ENCODE measurements at places on chromosomes 12 and 14. TPM values are rescaled to one million over a fixed set of nuclear protein-coding genes. Genes with fewer than 3 reads are reported as not detected.
A peak's percentile ranks its signal among the peaks of the same experiment; 100 is the strongest.

The DAO gene
- total RNA-seq, result 0.09 TPM

The LTBP2 gene
- 10.5 TPM for total RNA-seq

The E2F7 gene
- 3.1 TPM for total RNA-seq

The PCED1B gene
- 0.22 TPM for total RNA-seq

The KSR2 gene
- total RNA-seq, result under 0.01 TPM

The ETFBKMT gene
- 3.9 TPM for total RNA-seq

The CPNE6 gene
- not detected for total RNA-seq

The OAS2 gene
- total RNA-seq, result 1.8 TPM

The RBP5 gene
- 0.49 TPM for total RNA-seq

The TMPRSS12 gene
- not detected for total RNA-seq

The TMCC3 gene
- 16.3 TPM for total RNA-seq

The PTPRR gene
- 2.0 TPM for total RNA-seq

The TAS2R13 gene
- total RNA-seq, result 1.5 TPM

- no peaks in the 10 kb centered on the region for H3K4me1 ChIP-seq
- no peaks in the 10 kb centered on the region for H3K36me3 ChIP-seq
- peaks cover 3% of the 10 kb centered on the region for H3K27me3 ChIP-seq
- no peak for DNase-seq
- H3K4me3 ChIP-seq, result no peak overlapping the region
- no peak overlapping the region for H3K27ac ChIP-seq
Measured at GRCh38 chr14:96653597-96653996, 143.6 kb upstream of the VRK1 start.

DNA sequence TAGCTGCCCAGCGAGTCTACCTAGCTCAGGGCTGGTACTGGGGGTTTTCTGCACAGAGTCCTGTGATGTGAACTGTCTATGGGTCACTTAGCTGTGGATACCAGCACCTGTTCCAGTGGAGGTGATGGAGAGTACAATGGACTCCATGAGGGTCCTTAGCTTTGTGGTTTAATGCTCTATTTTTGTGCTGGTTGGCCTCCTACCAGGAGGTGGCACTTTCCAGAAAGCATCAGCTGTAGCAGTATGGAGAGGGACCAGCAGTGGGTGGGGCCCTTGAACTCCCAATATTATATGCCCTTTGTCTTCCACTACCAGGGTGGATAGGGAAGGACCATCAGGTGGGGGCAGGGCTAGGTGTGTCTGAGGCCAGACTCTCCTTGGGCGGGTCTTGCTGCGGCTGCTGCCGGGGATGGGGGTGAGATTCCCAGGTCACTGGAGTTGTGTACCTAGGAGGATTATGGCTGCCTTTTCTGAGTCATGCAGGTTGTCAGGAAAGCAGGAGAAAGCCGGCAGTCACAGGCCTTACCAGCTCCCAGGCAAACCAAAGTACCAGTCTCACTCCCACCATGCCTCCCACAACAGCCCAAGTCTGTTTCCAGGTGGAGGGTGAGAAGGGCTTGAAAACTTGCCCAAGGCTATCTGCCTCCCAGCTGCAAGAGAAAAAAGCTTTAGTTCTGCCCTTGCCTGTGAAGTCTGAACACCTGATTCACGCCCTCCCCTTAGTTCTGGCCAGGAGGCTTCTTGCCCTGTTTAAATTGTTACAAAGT, 163.0 kb upstream of the NUDT4 start:
- no peak for DNase-seq
- no peaks in the 10 kb centered on the region for H3K36me3 ChIP-seq
- no peaks in the 10 kb centered on the region for H3K27me3 ChIP-seq
- H3K4me1 ChIP-seq, result no peaks in the 10 kb centered on the region
- no peak overlapping the region for H3K27ac ChIP-seq

DNA sequence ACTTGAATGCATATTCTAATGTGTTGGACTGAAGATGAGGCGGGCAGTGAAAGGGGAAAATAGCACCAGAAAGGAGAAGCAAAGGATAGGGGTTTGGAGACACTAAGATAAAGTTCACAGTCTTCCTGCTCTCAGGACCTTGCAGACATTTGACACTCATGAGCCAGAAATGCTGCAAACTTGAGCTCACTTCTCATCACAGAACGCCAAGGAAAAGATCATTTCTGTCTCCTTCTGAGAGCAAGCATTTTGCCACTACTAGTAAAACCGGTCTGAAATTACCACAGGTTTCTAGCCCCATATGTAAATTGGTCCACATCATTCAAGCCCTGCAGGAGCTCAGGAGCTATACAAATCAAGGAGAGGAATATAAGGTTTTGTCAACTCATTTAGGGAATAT, 44.6 kb upstream of the ANO2 start:
- H3K36me3 ChIP-seq, result no peaks in the 10 kb centered on the region
- H3K4me3 ChIP-seq, result no peak overlapping the region
- no peaks in the 10 kb centered on the region for H3K4me1 ChIP-seq
- H3K27ac ChIP-seq, result no peak overlapping the region
- DNase-seq, result no peak

DNA sequence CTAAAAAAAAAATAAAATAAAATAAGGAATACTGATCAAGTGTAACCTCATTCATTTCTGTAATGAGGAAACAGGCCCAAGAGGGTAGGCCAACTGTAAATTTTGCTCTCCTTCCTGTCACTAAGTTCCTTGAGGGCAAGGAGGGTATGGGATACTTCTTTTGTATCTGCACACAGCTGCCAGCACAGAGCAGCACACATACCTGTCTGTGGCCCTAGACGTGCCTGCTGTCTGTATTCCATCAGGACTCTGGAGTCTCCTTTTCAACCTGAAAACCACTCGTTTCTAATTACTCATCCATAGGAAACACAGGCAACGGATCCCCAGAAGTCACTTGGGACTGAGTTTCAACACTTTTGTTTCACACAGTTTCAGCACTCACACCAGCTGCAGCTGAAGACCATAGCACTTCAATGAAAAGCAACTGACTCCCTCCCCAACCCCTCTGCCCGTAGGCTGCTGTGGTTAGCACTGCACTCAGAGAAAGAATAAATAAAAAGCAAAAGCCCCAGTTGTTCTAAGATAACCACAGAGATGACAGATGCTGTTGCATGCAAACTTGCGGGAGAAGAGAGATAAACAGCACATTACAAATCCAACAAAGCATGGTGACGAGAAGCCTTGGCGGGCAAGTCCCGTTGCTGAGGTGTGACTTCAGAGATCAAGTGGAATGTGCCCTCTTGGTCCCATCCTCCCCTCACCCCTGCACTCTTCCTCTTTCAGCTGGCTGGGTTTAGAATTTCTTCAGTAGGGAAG, 24.9 kb downstream of the CRACR2A start:
- H3K4me1 ChIP-seq, result peaks cover 13% of the 10 kb centered on the region
- peak; percentile 66 for DNase-seq
- H3K36me3 ChIP-seq, result no peaks in the 10 kb centered on the region

DNA sequence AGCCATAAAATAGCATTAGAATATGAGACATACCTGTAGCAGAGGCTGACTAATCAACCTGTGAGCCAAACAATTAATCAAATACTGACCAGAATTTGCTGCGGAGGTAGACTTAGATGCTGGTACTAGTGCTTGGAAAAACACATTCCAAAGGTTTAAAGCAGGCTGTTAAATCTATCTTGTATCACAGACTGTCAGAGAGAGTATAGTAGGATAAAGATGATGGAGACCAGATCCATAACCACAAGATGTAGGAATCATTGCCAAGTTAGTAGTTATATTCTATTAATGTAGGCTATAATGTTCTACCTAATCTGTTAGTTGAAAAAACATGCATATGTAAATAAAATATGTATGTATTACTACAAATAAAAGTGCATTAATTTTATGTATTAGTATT, 726.2 kb downstream of the SLC6A15 start:
- no peaks in the 10 kb centered on the region for H3K27me3 ChIP-seq
- no peak overlapping the region for H3K27ac ChIP-seq
- no peak for DNase-seq
- no peak overlapping the region for H3K4me3 ChIP-seq
- no peaks in the 10 kb centered on the region for H3K36me3 ChIP-seq

DNA sequence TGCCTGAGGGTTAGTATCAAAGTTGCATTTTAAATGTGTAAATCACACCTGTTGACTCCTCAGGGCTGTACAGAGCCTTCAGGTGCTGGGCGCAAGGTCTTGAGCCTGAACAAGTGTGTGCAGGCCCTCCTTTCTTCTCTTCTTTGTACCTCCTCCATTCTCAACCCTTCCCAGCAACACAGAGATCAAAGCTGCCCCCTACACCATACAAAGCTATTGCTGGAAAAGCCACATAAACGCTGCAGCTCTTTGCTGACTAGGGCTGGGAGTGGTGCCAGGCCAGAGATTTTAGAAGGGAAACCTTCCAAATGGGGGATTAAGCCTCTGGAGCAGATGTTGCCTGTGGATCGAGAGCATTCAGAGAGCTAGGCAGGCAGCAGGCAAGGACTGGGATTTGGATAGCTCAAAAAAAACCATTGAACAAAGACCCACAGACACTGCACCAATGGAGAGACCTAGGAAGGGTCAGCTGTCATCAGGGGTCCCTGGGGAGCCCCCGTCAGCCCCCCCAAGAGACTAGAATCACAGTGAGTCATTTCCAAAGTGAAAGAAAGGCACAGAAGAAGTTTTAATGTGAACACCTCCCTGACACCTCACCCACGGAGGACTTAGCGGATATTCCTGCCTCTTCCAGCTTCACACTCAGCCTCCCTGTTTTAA, 18.2 kb upstream of the SUSD6 start:
- peak overlapping the region; percentile 79 for H3K27ac ChIP-seq
- peak overlapping the region; percentile 13 for H3K4me3 ChIP-seq
- H3K36me3 ChIP-seq, result no peaks in the 10 kb centered on the region

- H3K4me3 ChIP-seq, result no peak overlapping the region
- H3K27me3 ChIP-seq, result peaks cover 2% of the 10 kb centered on the region
- no peaks in the 10 kb centered on the region for H3K36me3 ChIP-seq
- H3K27ac ChIP-seq, result no peak overlapping the region
Measured at GRCh38 chr14:23641915-23642588, 5.9 kb downstream of the DHRS2 start.

GRCh38 chr12:124130691-124131591, 157.9 kb downstream of the ZNF664 start:
- no peak for DNase-seq
- H3K27ac ChIP-seq, result no peak overlapping the region
- H3K4me3 ChIP-seq, result no peak overlapping the region
- H3K4me1 ChIP-seq, result peaks cover 5% of the 10 kb centered on the region

DNA sequence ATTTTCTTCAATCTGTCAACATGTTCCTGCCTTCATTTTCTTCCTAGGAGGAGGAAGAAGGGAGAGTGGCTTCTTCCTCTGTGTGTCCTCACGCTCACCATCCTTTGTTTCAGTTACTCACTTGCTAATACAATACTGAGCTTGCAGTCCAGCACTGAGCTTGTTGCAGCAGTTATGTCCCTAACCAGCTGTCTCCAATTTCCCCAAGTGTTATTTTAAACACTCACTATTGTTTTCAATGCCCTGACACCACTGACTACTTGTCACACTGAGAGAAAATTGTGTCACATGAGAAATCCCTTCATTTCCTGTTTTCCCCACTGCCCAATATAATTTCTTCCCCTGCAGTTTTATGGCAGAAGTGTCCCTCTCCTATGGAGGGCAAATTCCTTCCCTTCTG, 53.4 kb downstream of the HSD17B6 start:
- H3K27ac ChIP-seq, result no peak overlapping the region
- no peaks in the 10 kb centered on the region for H3K27me3 ChIP-seq
- H3K4me1 ChIP-seq, result peaks cover 2% of the 10 kb centered on the region
- no peak for DNase-seq
- no peak overlapping the region for H3K4me3 ChIP-seq

DNA sequence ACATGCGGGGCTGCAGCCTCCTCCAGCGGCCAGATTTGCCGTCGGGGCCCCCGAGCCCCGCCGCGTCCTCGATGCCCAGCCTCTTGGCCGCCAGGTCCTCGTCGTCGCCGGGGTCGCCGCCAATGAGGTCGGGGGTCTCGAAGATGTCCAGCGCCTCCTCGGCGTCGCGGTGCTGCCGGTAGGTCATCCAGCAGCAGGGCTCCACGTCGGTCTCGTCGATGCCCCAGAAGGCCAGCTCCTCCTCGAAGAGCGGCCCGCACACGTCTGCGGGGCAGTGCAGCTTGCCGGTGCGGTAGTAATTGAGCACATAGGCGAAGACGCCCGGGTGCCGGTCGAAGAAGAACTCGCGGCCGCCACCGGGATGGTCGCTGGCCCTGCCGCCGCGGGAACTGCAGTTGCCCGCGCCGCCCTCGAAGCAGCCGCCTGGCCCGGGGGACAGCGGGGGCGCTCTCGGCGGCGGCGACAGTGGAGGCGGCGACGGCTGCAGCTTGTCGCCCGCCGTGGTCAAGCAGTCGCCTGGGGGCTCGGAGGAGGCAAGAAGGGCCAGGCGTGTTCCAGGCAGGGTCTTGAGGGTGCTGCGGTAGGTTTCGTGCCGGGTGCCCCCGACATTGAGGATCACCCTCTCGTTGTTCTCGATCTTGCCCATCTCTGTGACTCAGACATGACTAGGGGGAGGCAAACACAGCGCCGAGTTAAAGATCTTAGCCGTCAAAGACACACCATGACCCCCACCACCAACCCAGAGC, 2.1 kb downstream of the KCNC2 start:
- no peak for DNase-seq
- peaks cover 32% of the 10 kb centered on the region for H3K27me3 ChIP-seq
- no peaks in the 10 kb centered on the region for H3K4me1 ChIP-seq
- no peak overlapping the region for H3K27ac ChIP-seq
- H3K36me3 ChIP-seq, result no peaks in the 10 kb centered on the region
- H3K4me3 ChIP-seq, result no peak overlapping the region

DNA sequence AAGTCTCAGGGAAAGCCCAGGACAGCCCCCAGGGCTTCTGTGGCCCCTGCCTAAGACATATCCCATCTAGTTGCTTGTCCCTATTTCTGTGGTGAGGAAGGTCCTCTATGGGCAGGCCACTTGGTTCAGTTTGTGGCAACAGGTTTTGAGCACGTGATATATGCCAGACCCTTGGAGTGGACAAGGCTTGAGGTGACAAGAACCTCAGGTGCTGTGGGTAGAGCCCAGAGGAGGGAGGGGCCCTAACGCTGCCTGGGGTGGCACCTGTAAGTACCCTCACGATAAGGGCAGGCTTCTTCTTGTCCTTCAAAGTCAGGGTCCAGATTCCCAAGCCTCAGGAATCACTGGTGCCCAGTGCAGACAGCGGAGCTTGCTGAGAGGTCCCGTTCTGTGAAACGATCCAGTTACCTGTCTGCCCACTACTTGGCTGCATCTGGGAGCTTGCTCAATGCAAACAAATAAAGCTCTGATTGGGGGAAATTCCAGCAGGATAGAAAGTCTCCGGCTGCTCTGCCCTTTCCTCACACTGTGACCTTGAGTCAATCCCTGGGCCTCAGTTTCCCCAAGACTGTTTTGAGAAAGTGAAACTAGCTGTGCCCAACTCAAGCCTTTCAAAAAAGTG, 47.7 kb upstream of the FAM181A start:
- H3K4me3 ChIP-seq, result no peak overlapping the region

- H3K4me3 ChIP-seq, result no peak overlapping the region
- no peaks in the 10 kb centered on the region for H3K36me3 ChIP-seq
- no peaks in the 10 kb centered on the region for H3K4me1 ChIP-seq
Measured at GRCh38 chr14:79915406-79915805, 295.9 kb downstream of the DIO2 start.
